ENCODE measurements at places on chromosomes 7 and 10.

DNA sequence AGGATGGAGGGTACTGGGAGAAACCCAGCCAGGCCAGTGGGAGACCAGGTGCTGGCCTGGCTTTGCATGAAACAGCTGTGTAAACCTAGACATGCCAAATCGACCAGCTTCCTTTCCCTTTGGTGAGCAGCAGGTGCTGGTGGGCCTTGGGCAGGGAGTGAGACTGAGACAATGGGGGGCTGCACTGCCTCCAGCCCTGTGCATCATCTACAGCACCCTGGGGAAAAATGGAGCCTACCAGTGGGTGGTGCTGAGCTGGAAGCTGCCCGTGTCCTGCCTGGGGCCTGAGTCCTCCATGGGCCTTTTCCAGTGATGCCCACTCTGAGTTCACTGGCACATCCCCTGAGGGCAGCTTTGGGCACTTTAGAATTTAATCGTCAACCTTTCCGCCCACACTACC is 19.2 kb upstream of the DDC start:
- DNase-seq = no peak

DNA sequence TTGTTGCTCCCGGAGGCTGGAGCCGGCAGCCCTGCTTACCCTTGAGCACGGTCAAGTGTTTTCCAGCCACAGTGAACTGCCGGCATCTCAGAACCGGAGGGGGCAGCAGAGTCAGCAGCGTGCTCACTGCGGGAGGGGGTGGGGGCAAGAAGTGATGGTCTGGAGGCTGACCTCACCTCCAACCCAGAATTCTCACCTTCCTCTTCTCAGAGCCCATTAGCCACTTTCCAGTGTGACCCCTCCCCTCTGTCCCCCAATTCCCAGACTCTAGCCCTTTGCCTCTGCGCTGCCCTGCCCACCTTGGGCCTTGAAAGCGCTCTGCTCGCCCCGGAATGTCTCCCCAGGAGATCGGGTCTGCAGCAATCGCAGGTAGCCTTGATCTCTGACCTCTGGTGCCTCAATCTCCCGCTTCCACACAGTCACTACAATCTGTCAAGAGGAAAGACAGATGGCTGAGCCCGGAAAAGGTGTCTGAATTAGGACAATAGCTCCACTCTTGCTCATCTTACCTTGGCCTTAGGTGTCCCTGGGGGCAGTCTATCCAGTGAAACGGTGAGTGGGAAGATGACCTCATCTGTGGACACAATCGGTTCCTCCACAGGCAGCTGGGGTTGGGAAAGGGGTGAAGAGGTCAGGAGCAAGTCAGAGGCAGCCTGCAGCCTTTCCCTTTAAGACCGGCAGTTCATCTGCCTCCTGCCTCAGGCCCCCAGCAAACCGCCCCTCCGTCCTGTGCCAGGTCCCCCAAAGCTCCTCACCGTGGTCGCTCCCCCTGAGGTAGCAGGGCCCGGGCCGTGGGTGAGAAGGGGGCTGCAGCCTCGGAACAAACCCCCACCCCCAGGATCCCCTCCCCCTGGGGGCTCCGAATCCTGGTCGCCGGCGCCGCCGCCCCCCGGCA is 942 bp downstream of the TRAPPC14 start:
- peak; percentile 41 for DNase-seq

DNA sequence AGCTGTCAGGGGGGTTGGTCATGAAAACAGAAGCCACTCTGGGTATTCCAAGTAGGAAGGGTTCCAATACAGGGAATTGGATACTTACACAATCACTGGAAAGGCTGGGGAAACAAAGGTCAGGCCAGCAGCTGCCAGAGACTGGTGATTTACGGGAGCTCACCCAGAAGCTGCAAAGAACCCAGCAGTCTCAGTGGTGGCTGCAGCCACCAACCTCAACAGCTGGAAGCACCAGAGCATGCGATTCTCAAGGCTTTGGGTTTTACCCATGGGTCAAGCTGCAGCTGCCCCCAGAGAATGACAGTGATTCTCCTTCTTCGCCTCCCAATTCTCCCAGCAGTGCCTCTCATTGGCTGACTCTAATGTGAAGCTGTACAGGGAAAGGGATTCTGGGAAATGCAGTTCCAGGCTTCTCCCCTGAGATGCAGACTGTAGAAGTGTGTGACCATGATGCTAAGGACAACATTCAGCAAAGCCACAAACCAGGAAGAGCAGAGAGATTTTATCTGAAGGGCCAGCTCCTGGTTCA is 107.2 kb upstream of the TCF7L2 start:
- DNase-seq = no peak

GRCh38 chr7:47697543-47697942 is 115.6 kb upstream of the TNS3 start:
- no peak for DNase-seq

GRCh38 chr10:68900427-68901104 is 549 bp upstream of the DDX50 start:
- peak; percentile 86 for DNase-seq

DNA sequence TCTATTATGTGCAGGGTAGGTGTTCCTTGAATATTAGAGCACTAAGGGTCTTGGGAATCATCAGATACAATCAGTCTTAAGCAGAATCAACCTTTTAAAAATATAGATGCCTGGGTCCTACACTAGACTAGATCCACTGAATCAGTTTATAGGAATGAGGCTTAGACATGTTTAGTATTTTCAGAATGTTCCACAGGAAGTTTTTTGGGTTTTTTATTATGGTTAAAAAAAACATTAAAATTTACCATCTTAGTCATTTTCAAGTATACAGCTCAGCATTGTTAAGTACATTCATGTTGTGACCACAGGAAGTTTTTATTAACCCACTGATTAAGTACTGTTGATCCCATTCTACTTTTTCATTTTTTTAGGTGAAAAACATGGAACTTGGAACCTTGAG is 135.7 kb downstream of the LCOR start:
- no peak for DNase-seq

- DNase-seq = no peak
Observed at GRCh38 chr10:70232859-70233108, 445 bp downstream of the PPA1 start.

DNA sequence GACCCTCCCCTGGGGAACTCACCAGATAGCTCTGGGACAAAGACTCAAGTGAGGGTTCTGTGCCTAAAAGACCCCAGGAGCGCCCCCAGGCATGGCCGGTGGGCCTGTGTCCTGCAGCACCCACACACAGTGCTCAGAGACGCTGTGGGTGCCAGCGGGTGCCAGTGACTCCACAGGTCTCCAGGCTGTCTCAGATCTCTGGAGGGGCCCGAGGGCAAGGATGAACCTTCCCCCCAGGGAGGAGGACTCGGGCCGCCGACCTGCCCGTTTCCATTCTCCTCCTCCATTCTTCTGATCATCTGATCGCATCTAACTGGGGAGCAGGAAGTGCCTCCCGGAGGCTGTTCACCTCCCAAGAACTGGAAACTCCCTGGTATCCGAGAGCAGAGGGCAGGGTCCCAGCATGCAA is 980 bp downstream of the ADAM8 start:
- no peak for DNase-seq

DNA sequence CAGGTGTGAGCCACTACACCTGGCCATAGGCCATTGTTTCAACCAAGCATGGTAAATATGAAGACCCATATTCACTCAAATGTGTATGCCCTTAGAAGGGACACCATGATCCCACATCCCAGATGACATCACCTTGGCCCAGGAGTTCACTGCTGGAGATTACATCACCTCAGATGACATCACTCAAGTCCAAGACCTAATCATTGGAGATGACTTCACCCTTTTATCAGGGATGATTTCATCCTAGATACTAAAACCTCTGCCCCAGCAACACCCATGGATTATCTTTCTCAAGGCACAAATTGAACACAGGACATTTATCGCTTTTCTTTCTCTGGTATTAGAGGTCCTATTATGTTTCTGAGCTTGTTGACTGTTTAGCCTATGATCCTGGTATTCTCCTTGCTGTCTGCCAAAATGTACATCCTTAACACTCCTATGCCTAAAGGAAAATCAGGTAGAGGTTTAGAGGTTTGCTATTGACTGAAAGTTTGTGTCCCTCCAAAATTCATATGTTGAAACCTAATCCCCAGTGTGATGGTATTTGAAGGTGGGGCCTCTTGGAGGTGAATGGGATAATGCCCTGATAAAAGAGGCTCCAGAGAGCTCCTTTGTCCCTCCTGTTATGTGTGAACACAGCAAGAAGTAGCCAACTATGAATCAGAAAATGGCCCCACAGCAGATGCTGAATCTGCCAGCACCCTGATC is 9.8 kb upstream of the CYP2C18 start:
- DNase-seq = no peak

GRCh38 chr10:14838582-14839304 is 637 bp downstream of the HSPA14 start:
- DNase-seq = peak; percentile 64

DNA sequence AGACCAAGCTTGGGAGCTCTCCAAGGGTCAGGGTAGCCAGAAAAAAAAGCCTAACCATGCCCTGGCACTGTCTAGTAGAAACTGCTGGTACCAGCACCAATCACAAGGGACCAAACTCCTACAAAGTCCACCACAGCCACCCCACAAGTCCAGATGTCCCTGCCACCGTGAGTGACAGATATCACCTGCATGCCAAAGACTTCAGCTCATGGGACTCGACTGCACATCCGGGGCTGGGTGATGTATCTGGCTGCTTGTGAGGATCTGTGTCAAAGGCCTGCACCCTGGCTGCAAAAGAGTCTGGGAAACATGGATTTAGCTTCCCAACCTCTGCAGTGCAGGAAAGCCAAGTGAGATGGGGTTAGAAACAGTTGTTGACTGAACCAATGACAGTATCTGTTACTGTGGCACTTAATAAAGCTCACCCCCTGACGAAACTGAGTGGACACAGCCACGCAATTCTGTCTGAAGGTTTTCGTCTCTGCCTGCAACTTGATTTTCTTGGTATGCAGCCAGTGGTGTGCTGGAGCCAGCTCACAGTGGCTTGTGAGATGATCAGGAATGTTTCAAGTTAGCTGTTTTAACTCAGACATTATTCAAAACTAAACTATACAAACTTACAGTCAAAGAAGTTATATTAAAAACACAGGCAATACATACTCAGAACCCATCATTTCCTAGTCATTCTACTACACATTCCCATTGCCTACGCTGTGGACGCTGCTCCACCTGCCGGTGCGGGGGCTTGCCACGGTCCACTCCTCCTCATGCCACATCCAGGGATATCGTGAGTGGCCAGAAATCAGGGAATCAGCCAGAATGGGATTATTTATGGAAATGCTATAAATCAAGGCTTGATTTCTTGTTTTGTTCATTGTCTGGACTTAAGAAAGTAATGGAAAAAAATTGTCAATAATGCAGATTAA is 9.2 kb downstream of the ZNF488 start:
- DNase-seq = peak; percentile 8

DNA sequence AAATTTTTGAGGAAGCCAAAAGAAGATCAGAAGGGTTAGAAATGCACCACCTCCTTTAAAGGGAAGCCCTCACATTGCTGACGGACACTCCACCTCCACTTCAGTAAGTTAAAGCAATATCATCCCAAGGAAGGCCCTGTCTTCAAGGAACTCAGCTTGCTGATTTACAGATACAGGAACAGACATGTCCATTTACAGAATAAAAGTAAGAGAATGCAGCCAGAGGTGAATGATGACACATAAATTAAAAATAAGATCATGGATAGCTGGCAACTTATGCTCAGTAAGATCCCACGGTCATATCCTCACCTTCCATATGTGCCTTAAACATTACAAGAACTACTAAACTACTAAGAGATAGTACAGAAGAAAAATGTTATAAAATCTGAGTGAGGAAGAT is 20.4 kb downstream of the GRB10 start:
- DNase-seq = no peak

DNA sequence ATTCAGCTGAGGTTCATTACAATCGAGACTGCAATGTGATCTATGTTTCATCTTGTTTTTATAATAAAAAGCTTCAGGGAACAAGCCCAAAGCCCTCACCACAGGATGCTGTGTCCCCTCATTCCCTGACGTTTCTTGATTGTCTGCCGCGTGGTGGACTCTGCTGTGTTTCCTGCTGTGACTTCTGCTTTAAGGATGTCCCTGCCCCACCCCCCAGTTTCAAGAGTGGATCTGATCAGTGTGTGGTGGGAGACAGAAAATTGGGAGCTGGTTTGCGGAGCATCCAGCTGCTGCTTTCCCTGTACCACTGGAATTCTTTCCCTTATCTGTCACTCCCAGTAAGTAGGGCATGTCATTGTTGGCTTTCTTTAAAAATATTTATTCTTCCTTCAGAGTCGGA is 86.2 kb downstream of the CREM start:
- DNase-seq = no peak

GRCh38 chr7:123755338-123755737 is 6.5 kb upstream of the WASL start:
- DNase-seq = no peak

DNA sequence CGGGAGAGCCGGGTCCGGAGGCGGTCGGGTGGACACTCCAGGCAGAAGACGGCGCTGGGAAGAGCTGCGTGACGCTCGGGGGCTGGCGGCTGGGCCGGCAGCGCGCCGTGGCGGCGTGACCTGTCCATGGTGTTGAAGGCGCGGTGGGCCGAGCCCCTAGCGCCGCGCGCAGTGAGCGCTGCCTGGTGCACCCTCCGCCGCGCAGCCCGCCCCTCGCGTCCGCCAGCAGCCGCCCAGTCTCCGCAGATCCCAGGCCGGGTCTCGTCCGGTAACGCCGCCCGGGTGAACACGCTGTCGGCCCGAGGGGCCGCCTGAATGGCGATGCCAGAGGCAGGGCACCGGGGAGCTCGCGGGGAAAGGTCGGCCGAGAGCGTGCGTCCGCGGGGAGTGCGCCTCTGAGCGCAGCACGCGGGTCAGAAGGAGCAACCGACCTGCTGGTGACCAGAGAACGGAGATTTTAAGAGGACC is 657 bp upstream of the TMEM178B start:
- no peak for DNase-seq

- DNase-seq = no peak
Observed at GRCh38 chr7:157445246-157445955, 108.6 kb downstream of the DNAJB6 start.

- no peak for DNase-seq
Observed at GRCh38 chr10:103535595-103535994, 42.1 kb downstream of the NEURL1 start.

- DNase-seq = no peak
Observed at GRCh38 chr7:29957521-29958310, 31.9 kb downstream of the SCRN1 start.

GRCh38 chr7:139720705-139721231 is 57.0 kb downstream of the HIPK2 start:
- no peak for DNase-seq

DNA sequence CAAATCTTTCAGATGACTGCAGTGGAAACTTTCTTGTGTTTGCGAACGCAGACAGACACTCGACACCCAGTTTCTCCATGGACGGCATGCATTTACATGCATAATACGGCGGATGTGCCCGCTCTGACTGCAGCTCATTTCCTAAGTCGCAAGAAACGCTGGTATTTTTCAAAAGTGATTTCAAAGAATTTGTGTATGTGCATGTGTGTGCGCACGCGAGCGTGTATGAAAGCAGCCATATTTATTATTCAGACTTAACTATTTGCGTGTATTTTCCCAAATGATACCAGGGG is 436.5 kb upstream of the MGMT start:
- DNase-seq = no peak

DNA sequence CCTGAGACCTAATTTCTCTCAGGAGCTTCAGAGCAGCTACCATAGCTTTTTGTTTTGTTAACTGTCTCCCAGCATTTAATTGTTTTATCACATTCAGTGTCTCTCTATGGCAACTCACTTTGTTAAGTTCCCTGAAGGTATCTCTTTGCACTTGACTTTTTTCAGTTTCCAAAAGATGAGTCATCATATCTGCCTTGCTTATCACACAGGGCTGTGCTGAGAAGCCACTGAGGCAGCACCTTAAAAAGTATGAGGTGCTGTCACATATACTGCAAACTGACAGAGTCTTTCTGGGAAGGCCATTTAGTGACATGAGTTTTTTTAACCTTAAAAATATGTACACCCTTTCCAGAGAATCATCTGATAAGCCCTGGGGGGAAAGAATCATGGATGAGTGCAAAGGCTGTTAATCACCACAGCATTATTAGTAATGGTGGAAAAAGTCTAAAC is 56.8 kb downstream of the PPP1R3C start:
- no peak for DNase-seq

Measured in ovary (tissue), 10 donors.